Ecto neural progenitor cell (in vitro differentiated cells): ENCODE measurements at places on chromosomes 11 and 22.

DNA sequence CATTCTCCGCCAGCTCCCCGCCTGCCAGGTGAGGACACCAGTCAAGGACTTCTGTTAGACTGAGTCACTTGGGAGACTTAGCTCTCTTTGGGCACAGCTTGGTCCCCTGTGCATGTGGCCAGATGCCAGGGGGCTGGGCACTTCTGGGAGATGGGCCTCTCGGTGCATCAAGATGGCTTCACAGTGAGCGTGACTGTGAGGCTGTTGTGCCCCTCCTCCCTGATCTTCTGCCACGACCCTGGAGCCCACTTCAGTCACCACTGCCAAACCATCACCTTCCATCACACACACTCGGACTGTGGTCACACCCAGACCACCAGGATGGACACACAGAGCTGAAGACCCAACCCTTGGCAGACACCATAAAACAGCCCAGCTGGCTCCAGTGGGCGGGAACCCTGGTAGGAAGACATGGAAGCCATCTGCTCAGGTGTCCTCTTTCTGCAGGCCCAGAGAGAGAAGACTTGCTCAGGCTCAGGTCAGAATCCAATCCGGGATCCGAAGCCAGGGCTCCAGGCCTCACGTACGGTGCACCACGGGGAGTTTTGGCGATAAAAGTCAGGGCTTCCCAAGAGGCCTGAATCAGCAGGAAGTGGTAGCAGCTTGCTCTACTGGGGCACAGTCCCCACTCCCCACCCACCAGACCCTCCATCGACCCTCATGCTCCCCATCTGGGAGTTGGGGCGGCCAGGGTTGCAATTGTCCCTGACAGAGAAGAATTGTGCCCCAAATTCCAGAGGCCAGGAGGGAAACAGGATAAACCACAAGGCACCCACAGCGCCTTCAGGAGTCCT, 29.8 kb upstream of the CD5 start:
- no peak for DNase-seq

GRCh38 chr11:35463331-35463751, 44.0 kb upstream of the SLC1A2 start:
- DNase-seq = no peak

- DNase-seq = no peak
Observed at GRCh38 chr11:105227363-105227762, 87.8 kb upstream of the CARD18 start.

DNA sequence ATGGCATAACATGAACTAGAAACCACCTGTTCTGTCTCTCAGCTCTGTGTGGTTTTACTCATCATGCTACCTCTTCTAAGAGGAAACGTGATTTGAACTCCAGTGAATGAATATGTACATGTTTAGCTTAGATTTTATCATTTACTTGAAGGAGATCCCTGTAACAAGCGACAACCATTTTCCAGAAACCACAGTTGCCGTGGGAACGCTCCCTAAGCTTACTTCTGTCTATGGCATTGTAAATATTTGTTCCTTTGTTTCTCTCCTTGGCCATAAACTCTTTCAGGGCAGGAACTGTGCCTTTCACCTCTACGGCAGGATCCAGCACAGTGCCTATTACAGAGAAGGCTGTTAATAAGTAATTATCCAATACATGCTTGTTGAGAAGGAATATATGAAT, 17.1 kb upstream of the TPH1 start:
- DNase-seq = no peak

GRCh38 chr11:35223371-35223796, 84.4 kb downstream of the CD44 start:
- peak; percentile 66 for DNase-seq

- no peak for DNase-seq
Observed at GRCh38 chr11:130203766-130204702, 44.5 kb downstream of the ST14 start.

DNA sequence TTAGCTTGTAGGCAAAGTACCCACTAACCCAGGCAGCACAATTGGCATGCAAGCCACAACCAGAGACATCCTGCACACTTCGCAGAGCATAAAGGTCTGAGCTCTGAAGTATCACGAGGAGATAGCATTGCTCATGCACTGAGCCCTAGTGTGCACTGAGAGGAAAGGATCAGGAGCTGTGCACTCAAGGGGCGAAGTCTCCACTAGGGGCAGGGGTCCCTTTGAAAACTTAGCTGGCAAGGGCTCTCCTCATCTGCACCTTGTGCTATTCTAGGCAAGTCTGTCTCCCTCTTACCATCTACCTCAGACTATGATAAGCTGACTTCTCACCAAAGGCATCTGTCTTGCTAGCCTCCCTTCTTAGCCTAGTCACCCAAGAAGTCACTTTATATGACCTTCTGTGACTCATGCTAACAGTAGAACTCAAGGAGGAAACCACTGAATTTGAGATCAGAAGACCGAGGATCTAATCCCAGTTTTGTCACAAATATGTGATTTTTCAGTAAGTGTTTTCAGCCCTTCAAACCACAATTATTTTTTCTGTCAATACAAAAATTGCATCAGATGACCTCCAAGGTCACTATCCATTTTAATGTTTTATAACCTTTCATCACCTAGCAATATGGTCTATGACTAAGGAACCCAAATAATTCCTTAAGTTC, 1078.0 kb downstream of the NTM start:
- no peak for DNase-seq

DNA sequence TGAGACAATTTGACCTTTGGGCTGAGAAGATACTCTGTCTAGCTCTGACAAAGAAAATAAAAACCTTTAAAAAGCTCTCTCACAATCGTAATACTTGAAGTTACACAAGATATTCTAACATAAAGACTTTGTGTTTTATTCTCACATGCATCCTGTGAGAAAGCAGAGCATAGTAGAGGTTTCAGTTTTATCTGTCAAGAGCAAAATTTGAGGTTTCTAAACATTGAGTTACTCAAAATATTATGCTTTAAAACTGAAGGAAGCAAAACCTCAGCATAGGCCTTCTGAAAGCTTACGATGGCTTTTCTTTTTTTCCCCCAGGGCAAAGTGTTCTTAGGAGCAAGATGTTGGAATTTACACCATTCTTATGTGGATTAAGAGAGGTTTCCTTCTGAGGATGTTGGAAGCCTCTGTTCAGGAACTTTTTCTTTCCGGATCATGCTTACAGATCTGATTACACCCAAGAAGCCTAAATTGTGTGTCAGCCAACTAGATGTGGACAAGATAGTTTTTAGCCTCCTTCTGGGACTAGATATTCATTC, 15.0 kb upstream of the OR51M1 start:
- DNase-seq = no peak

GRCh38 chr11:111120161-111120560, 125.4 kb upstream of the POU2AF2 start:
- no peak for DNase-seq

DNA sequence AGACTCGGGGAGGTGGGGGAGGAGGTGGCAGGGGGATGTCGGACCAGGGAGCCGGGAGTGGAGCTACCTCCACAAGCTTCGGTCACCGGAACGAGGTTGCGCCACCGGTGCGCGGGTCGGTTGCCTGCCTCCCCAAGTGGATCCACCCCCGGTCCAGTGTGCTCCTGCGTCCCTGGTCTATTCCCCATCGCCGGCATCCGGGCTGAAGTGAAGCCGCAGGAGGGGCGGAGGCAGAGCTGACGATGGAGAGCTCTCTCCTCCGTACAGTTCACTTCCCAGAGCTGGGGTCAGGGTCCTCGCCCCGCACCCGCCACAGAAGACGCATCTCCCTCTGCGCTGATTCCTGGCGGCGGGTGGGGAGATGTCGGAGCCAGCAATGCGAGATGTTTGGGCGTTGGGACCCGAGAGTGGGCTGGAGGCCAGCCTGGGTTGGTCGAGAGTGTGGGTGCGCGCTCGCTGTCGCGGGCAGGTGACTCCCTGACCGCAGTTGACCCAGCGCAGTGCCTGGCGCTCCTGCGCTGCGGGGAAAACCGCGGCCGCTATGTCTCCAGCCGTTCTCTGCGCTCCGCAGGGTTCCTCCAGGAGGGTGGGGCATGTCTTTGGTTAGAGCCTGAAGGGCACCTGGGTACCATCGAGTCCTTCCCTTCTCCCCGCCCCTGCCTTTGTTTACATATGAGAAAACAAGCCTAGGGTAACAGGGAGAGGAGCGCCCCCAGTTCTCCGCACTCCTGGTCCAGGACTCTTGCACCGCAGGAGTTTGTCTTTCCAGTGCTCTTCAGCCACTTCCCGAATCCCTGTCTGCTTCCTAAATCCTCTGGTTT, 1.7 kb downstream of the C11orf96 start:
- DNase-seq = no peak

DNA sequence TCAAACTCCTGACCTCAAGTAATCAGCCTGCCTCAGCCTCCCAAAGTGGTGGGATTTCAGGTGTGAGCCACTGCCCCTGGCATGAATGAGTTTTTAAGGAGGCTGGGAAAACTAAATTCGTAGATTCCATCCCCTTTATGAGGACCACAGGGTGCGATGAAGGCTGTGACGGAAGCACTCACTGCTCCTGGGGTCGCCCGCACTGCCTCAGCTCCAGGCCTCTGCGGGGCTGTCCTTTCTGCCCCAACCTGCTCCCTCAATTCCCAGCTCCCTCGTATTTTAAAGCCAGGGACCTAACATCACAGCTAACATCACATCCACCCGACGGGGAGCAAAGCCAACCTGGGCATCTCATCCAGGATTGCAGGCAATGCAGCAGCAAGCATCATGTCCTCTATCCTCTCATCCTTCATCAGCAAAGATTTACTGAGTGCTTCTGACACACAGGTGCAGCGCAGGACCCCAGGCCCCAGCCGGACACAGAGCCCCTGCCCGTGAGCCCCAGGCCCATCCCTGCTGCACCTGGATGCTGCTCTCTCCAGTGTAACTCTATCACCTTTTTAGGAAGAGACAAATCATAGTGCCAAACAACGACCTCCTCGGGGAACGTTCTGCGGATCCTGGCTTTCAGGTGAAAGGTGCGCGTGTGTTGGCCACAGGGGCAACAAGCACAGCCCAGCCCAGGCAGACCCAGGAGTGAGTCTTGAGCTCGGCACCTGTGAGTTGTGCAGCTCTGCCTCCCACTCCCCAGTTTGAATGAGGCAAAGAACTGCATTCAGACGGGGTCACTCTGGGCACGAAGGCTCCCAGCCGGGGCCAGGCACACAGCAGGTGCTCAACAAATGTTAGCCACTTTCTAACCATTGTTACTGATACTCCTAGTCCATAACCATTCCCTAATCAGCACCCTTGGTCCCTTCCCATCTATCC, 134.3 kb downstream of the CRYBB2 start:
- DNase-seq = no peak

DNA sequence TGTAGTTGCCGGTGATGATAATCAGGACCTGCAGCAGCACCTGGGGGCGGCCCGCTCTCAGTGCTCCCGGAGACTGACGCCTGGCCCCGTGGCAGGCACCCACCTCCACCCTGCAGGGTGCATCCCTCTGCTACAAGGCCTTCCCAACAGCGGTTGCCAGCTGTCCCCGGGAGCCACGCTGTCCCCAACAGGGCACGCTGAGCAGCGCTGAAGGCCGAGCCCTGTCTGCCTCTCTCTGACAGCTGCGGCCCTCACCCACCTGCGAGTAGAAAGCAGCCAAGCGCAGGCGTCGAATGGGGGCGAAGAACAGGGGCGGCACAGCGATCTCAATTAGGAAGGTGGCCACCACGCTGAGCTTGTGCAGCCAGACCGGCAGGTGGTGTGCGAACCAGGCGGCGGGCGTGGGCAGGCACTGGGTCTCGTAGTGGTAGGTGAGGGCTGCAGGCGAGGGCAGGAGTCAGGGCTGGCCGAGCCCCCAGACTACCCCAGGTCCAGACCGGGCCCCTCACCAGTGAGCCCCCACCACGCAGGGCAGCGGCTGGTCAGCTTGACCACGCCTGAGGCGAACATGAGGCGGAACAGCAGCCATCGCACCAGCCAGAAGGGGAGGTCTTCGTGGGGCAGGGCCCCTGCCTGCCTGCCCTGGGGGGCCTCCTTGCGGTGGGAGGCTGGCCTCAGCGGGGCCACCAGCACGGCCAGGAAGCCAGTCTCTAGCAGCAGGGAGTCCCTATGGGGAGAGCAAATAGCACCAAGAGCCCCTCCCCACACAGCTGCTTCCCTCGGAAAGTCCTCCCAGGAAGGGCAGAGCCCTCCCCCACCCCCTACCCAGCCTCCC, 1.5 kb downstream of the LMF2 start:
- peak; percentile 52 for DNase-seq
